SJSA1 (cell line): ENCODE measurements at places on chromosomes 7 and 10. TPM values are rescaled to one million over a fixed set of nuclear protein-coding genes. Genes with fewer than 3 reads are reported as not detected.

Gene BICC1
- total RNA-seq = 27.8 and 46.9 TPM in 2 replicates

Gene AZGP1
- not detected in 2 replicates for total RNA-seq

Gene IQUB
- 0.08 TPM in 1 of 2 replicates, not detected in the other for total RNA-seq

GRCh38 chr10:78964952-78965633, 103.7 kb upstream of the ZMIZ1 start:
- H3K27me3 ChIP-seq = no peaks in the 10 kb centered on the region
- no peak overlapping the region for H3K27ac ChIP-seq
- peaks cover 30% of the 10 kb centered on the region for H3K4me1 ChIP-seq
- peak; percentile 58 for DNase-seq
- no peak overlapping the region for H3K4me3 ChIP-seq

GRCh38 chr10:122232769-122233168, 38.3 kb upstream of the BTBD16 start:
- no peak overlapping the region for H3K4me3 ChIP-seq
- no peaks in the 10 kb centered on the region for H3K27me3 ChIP-seq
- H3K4me1 ChIP-seq = no peaks in the 10 kb centered on the region
